ENCODE measurements at places on chromosomes 3 and 15. TPM values are rescaled to one million over a fixed set of nuclear protein-coding genes. Genes with fewer than 3 reads are reported as not detected.

The GASK1A gene
- total RNA-seq = not detected

The ADAMTS17 gene
- 0.57 TPM for total RNA-seq

GRCh38 chr15:90101130-90101968 lies 919 bp downstream of the IDH2 start:
- DNase-seq = peak; percentile 66

- peak; percentile 51 for DNase-seq
Measured at GRCh38 chr3:187368251-187369088, at the start of gene RTP4. Gene RTP4 (plus strand): TSS chr3:187368385. CDS start chr3:187368442, 57 bp downstream.

GRCh38 chr3:128714887-128715491 lies 11.0 kb upstream of the RAB7A start:
- peak; percentile 49 for DNase-seq

- DNase-seq = no peak
Measured at GRCh38 chr3:39752019-39752637, 57.3 kb upstream of the MYRIP start.

- no peak for DNase-seq
Measured at GRCh38 chr3:23209747-23210487, 6.8 kb downstream of the UBE2E2 start.

Measured in activated CD4-positive, alpha-beta T cell treated with anti-CD3 and anti-CD28 coated beads for 36 hours (primary cell).